ENCODE measurements at places on chromosomes 12 and 14. TPM values are rescaled to one million over a fixed set of nuclear protein-coding genes. Genes with fewer than 3 reads are reported as not detected.

The CISTR gene
- not detected for polyA plus RNA-seq

The KRT82 gene
- polyA plus RNA-seq = not detected

The CLEC4D gene
- polyA plus RNA-seq = not detected

The PROX2 gene
- not detected for polyA plus RNA-seq

The SNW1 gene
- 32.7 TPM for polyA plus RNA-seq

The TMTC1 gene
- polyA plus RNA-seq = 1.6 TPM

The TMEM106C gene
- 22.0 TPM for polyA plus RNA-seq

The RBM19 gene
- polyA plus RNA-seq = 18.5 TPM

The CACNB3 gene
- 24.3 TPM for polyA plus RNA-seq

The PRB2 gene
- polyA plus RNA-seq = not detected

Data from esophagus (tissue), 2 donors.